NCI-H510A (cell line): ENCODE measurements at places on chromosomes 2 and 18.

DNA sequence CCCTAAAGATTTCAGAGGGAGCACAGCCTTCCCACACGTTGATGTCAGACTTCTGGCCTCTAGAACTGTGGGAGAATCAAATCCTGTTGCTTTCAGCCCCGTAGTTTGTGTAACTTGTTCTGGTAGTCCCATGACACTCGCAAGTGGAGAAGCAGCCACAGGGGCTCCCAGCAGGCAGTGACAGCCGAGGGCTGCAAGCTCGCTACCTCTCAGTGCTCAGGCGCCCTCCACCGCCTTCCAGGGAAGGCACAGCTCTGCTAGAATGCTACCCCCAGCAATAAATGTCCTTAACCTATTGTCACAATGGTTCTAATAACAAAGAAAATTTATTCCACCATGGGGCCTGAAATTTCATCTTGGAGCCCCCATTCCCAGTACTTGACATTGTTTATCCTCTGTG, 143.1 kb upstream of the ZNF236 start:
- DNase-seq: peak; percentile 67

- DNase-seq: no peak
Observed at GRCh38 chr2:191783416-191783815, 63.5 kb downstream of the CAVIN2 start.

DNA sequence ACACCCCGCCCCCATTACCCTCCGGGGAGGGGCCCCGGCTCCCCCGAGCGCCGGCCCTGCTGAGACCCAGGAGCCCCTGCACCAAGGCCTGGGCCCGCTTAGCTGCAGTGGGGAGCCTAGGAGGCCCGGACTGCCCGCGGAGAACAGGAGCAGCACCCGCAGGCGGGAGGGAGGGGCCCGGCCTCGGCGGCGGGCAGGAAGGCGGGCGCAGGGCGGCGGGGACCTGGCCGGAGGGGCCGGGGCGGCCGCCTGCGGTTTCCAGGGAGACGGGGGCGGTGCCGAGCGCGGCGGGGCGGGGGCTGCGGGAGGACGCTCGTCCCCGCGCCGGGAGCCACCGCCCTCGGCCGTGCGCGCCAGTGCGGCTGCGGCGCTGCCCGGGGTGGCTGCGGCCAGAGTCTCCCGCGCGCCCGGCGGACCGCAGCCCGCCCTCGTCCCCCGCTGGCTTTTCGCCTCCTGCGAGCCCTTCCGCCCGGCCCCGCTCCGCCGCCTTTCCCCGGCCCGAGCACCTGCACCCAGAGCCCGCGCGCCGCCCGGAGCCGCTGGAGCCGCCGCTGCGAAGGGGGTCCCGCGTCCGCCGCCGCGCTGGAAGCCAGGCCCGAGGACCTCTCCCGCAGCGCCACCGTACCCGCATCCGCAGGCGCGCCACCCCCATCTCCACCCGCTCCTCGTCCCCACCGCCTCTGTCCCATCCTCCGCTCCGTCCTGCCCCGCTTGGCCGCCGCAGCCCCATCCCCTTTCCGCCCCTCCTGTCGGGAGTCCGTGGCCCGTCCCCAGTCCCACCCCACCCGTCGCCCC, 17.2 kb downstream of the GPC1 start:
- DNase-seq: peak; percentile 53

GRCh38 chr18:13011719-13012118, 20.6 kb downstream of the CEP192 start:
- no peak for DNase-seq

DNA sequence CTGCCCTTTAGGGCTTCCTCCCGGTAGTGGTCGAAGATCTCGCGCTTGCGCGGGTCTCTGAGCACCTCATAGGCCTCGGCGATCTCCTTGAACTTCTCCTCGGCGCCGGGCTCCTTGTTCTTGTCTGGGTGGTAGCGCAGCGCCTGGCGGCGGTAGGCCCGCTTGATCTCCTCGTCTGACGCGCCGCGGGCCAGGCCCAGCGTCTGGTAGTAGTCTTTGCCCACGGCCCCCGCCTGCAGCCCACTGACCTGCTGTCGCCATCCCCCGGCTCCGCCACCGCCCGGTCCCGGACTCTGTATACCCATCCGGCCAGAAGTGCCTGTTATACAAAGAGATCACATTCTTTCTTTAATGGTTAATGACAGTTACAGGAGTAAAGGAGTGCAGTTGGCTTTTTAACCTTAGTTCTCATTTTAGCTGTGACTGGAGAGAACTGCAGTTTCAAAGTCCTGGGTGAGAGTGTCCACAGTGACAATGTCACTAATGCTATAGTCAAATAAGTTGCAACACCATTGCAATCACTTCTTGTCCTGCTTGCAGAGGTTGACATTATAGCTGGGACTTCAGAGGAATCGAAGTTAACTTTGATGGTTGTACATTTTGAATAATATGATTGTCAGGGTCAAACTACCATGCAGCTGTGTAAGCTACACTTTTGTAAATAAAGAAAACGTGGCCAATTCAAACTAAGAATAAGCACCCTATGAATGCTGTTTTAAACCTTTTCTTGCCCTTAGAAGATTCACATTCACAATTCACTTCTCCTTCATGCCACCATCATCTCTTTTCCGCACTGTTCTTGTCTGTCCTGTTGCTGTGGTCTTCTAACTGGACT, 35.3 kb upstream of the CAVIN2 start:
- DNase-seq: no peak

GRCh38 chr2:158391876-158392275, 64.7 kb downstream of the CCDC148 start:
- DNase-seq: no peak

- DNase-seq: no peak
Observed at GRCh38 chr2:18719978-18720775, 130.8 kb upstream of the NT5C1B start.

GRCh38 chr2:235988271-235989015, 179.7 kb downstream of the GBX2 start:
- DNase-seq: no peak

GRCh38 chr2:108605947-108606346, 71.7 kb downstream of the LIMS1 start:
- no peak for DNase-seq

GRCh38 chr2:28352104-28352503, 40.6 kb upstream of the FOSL2 start:
- DNase-seq: no peak

DNA sequence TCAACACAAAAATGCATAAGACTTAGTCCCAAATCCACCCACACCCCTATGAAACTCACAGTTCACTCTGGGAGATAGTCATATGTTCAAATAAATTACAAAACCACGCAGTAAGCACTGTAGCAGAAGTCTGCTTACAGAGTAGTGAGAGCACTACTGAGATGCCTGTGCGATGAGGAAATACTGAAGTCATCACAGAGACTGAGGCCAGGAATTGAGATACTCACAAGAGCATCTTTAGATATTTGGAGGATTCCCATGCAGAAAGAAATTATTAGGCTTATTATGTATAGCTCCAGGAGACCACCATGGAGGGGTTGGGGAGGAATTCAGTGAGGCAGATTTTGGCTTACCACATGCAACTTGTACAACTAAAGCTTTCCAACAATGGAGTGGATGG, 82.3 kb downstream of the ANTXR1 start:
- DNase-seq: no peak

- DNase-seq: peak; percentile 66
Observed at GRCh38 chr2:70789304-70790135, 923 bp downstream of the FIGLA start.

- peak; percentile 38 for DNase-seq
Observed at GRCh38 chr18:77059294-77059916, 73.2 kb downstream of the MBP start.

DNA sequence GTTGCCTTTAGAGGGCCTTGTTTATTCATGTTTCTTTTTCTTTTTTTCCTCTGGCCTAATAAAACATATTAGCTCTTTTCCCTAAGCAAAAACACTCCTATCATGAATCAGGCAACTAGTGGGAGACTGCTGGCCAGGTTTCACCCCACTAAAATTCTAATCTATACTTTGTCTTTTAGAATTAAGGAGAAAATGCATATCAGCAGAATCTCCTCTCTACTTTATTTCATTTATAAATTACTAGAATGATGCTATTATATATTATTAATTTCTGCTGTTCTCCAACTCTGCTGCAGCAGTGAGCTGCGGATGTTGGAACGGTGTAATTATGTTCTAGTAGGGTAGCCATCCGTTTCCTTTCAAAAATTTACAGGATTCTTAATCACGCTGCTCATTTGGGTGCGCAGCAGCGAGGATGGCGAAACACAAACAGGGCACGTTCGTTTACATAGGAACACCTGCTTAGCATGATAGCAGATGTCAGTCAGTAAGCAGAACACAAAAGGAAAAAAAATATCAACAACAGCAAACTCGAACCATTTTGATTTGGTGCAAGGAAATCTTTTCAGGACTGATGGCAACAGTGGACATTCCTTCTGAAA, 30.5 kb downstream of the ZEB2 start:
- peak; percentile 11 for DNase-seq

GRCh38 chr2:47336259-47337238, 66.4 kb upstream of the MSH2 start:
- DNase-seq: no peak

DNA sequence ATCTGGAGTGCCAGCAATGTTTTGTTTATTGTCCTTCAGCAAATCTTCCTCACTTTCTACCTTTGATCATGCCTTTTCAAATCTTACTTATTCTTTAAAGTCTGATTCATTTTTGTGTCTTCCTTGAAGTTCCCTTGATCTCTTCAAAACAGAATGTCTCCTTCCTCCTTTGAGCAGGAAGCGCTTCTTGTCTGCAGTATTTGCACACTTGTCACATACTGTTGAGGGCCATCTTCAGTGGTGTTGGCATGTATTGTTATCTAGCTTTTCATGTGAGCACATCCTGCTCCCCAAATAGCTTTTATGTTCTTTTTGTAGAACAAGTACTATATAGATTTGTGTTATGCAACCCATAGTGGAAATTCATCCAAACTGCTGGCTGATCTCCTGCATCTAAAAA, 5.9 kb upstream of the CERS6 start:
- DNase-seq: no peak

DNA sequence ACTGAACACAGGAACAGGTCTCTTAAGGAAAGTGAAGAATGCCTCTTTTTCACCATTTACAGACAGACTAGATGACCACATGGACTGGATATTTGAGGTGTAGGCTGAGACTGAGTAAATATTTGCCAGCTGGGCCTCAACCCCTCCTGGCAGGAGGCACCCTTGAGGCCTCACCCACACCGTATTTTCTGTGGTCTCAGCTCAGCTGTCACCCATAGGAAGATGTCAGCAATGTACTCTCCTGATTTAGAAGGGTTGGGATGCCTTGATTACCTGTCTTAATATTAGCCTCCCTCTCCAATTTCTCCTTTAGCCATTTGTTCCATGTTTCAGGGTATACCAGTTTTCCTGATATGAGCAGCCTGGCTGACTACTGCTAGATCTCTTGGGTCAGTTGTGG, 20.3 kb downstream of the ADCYAP1 start:
- no peak for DNase-seq

DNA sequence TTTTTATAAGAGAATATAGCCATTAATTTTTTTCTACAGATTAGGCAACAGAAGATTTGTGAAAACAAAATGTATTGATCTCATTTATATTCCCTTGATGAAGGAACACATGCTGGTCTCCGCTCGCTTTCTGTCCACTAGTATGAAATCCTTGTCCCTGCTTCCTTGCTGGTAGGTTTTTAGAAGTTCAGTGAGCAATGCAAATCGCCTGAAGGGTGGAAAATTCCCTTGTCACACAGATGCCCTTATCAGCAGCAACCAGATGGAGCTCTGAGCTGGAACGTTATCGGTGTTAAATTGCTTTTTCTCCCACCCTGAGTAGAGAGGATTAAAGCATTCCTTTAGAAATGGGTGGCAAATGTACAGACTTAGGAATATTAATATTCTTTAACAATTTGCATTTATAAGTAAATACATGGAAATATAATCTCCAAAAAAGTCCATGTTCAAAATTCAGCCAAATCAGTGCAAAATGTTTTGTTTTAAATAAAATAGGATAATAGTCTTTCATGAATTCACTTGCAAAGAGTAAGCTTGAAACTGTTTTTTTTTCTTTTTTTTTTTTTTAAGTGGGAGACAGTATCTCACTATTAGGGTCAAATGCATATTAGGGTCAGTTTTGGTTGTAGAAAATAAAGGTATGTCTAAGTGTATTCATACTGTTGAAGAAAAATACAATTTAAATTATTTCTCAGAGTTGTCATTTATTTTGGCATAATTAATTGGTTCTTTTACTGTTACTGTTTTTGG, 164.0 kb upstream of the MYO3B start:
- no peak for DNase-seq

DNA sequence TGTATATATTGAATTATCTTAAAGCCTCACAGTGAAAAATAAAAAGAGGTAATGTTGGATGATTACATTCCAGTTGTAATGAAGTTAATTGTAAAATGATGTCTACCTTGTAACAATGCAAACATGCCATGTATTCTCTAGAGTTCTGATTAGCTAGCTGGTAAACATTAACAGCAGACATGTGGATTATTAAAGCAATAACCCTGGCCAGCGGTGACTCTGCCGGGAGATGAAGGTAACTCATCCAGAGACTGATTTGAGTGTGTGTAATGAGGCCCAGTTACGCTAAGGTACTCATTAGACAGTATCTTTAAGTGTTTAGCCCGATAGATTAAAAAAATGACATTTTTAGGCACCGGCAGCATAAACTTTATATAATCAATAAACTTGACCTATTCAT, 79.6 kb upstream of the REV1 start:
- no peak for DNase-seq

DNA sequence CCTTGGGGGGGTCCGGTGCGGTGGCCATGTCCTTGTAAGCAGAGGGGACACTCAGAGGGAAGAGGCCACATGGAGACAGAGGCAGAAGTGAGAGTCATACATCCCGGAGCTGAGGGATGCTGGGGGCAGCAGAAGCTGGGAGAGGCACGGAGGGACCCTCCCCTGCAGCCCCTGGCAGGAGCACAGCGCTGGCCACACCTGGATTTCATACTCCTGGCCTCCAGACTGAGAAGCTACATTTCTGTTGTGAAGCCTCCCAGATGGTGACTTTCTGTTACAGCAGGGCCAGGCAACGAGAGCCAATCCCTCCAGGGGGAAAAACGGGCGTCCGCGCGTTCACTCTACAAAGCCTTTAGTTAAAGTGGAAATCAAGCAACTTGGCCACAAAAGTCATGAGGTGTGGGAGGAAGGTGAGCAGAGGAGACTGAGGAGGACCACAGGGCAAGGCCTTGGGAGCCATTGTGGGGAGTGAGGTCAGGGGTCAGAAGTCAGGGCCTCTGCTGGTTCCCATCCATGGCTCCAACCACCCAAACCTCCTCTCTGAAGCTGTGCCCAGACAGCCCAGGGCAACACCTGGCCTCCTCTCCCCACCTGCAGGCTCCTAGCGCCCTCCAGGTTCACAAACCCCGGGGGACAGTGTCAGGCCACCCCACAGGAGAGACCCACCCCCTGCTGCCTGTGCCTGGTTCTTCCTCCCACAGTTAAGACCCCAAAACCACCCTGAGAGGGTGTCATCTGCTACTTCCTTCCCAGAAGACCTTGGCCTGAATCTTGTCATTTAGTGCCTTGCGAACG, 4.5 kb upstream of the MBP start:
- DNase-seq: no peak

DNA sequence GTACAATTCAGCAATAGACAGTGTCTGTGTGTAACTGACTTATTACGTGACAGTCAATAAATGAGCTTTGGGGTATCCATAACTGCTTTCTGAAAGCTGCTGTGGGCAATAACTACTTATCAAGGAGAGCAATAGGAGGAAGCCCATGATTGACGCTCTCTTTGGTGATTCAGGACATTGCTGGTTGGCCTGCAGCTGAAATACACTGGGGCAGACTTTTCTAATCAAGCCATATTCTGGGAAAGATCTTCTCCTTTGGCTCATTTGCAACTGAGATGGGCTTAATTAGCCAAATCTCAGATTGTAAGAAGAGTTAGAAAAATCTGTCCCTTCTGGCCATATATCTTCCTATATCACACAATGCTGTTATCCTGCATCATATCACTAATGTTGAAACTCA, 24.0 kb upstream of the CCBE1 start:
- DNase-seq: no peak

GRCh38 chr2:157155992-157156391, 101.5 kb upstream of the GALNT5 start:
- no peak for DNase-seq
